T-helper 17 cell (primary cell): ENCODE measurements at places on chromosomes 12 and 14. TPM values are rescaled to one million over a fixed set of nuclear protein-coding genes. Genes with fewer than 3 reads are reported as not detected.

Gene SSPN
- not detected for total RNA-seq

Gene GYS2
- not detected for total RNA-seq

Gene RPS26
- total RNA-seq, result 72.3 TPM

Gene PSMB5
- total RNA-seq, result 17.6 TPM

Gene CLEC1B
- total RNA-seq, result 0.94 TPM

Gene SLC7A8
- 2.5 TPM for total RNA-seq

Gene CATSPERB
- 2.2 TPM for total RNA-seq

Gene IFNG-AS1
- total RNA-seq, result 0.29 TPM

Gene PTGER2
- total RNA-seq, result 52.1 TPM

Gene P2RX2
- total RNA-seq, result not detected

Gene KRT78
- not detected for total RNA-seq

Gene INTS13
- total RNA-seq, result 21.2 TPM

Gene GLIPR1L1
- not detected for total RNA-seq

Gene LPAR5
- total RNA-seq, result 8.1 TPM

Gene ABCC9
- not detected for total RNA-seq

Gene RNASE13
- not detected for total RNA-seq

Gene KRT7
- 0.70 TPM for total RNA-seq

Gene UNC79
- total RNA-seq, result not detected

Gene CRIP1
- 451 TPM for total RNA-seq
